Caki2 (cell line): ENCODE measurements at places on chromosomes 2 and 18.

GRCh38 chr18:74155276-74155675 lies 7.0 kb downstream of the TIMM21 start:
- no peak for DNase-seq

- no peak for DNase-seq
Measured at GRCh38 chr2:98556344-98557033, 51.8 kb downstream of the COA5 start.

DNA sequence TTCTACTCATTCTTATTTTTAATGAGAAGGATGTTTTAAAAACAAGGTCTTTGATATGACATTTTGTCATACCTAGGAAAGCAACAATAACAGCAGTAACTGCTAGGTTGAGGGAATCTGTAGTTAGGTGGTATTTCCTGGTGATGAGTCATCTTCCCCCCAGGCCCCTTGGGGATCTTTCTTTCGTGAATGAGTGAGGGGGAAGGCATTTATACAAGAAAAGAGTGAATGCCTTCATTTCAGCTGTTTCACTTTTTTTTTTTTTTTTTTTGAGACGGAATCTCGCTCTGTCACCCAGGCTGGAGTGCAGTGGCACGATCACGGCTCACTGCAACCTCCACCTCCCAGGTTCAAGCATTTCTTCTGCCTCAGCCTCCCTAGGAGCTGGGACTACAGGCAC lies 108.6 kb downstream of the MAP4K4 start:
- DNase-seq, result peak; percentile 28

- no peak for DNase-seq
Measured at GRCh38 chr18:70578480-70578879, 289.6 kb downstream of the SOCS6 start.

DNA sequence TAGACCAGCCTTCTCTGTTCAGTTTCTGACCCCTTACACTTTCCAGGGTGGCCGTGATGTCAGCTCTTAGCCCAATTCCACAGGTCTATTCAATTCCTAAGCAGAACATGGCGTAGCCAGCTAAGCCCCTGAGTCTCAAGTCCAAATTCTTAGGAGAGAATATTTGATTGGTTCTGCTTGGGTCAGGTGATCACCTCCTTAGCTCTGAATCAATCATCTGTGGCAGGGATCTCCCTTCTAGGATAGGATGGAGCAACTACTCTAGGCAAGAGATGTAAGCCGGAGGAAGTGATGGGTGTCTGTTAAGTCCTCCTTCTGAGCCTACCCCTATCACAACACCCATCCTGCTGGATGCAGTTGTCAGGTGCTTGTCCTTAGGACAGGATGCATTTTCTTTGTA lies 11.1 kb downstream of the UCN start:
- no peak for DNase-seq

DNA sequence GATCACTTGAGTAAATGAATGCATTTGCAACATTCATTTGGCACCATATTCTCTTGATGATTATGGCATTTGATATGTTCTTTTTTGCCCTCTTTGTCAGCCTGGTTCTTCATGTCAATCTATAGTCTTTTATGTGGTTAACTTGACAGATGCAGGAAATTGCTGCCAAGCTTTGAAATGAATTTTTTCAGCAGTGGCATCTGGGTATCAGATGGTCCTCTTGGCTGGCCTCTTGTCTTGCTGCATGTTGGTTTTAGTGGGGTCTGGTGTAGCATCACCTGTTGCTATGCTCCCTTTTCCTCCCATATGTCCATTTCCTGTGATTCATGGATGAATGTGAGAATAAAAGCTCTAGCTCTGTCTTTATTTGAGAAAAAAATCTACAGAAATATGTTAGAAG lies 119.9 kb downstream of the DPP4 start:
- DNase-seq, result no peak

DNA sequence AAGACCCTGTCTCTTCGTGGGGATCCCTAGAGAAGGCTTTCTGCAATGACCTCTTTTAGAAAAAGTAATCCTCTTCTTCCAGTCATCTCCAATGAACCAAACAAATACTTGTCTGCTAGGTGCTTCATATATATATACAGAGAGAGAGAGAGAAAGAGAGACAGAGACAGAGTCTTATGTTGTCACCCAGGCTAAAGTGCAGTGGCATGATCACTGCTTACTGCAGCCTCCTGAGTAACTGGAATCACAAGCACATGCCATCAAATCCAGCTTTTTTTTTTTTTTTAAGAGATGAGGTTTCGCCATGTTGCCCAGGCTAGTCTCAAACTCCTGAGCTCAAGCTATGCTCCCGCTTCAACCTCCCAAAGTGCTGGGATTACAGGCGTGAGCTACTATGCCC lies 18.6 kb upstream of the PKDCC start:
- DNase-seq, result no peak

DNA sequence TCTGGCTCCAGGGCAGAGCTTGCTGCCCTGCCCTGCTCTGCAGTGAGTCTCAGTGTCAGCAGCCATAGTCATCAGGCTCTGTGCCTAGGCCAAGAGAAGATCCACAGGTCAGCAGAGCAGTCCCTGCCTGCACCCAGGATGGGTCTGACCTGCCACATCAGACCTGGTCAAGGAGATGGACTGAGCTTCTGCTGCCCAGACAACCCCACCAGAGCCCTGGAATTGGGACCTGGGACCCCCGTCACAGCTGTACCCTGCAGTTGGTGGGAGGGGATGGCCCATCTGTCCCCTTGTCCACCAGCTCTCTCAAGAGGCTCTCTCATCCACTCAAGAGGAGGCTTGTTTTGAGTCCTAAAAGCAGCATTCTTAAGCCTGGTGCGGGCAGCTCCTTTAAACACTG lies 142.6 kb downstream of the TFCP2L1 start:
- DNase-seq, result no peak

DNA sequence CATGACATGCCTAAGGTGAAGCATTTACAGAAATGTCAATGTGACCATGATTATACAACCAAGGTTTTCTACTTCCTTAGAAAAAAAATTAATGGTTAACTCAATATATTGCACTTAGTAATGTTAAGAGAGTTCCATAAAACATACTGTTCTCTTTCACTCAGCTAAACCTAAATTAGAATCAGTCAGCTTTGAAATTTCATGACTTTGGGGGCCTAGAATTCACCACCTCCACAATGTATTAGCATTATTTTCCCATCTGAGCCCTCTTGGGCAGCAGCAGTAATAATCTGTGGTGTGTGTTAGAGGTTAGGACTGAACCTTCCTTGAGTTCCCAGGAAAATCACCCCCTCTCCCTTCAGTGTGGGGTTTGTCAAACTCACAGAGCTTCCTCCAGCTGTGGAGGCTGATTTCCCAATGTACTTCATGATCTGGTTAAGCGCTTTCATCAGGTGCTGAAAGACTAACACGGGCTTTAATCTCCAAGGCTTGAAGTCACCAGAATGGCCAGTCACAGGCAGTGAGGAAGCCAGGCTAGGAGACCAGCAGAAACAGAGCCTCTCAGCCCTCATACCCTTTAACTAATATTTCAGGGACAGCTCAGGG lies 7.1 kb upstream of the UPP2 start:
- peak; percentile 59 for DNase-seq

DNA sequence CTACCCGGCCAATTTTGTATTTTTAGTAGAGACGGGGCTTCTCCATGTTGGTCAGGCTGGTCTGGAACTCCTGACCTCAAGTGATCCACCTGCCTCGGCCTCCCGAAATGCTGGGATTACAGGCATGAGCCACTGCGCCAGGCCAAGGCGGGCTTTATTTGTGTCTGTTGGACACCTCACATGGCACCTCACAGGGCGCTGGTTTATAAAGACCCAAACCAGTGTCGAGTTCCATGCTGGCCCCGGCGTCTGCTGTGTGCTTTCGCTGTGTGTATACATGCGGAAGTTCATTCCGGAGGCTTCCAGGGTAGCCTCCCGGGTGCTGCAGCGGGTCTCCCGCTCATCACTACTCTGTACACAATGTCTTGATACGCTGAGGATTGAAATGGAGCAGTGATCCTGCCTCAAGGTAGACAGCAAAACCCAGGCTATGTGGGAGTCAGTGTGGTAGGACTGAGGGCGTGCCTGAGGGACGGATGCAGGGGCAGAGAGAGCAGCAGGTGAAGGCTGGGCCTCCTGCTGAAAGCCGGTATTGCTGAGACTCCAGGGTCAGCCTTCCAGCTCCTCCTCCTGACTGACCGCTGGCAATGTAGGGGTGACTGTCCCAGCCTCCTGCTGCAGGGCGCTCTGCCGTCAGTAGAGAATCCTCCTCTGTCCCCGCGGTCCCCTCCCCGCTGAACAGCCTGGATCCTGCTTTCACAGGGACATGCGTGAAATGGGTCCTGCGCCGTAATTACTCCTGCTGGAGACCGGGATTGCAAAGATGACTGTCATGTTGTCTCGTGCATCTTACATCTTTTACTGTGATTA lies 22.7 kb downstream of the LDLRAD4 start:
- DNase-seq, result no peak

DNA sequence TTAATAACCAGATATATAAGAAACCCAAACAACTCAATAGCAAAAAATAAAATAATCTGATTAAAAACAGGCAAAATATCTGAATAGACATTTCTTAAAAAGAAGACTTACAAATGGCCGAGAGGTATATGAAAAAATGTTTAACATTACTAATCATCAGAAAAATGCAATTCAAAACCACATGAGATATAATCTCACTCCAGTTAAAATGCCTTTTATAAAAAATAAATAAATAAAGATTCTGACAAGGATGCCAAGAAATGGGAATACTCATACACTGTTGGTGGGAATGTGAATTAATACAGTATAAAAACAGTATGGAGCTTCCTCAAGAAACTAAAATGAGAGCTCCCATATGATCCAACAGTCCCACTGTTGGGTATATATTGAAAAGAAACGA lies 33.9 kb upstream of the BMP10 start:
- DNase-seq, result no peak

DNA sequence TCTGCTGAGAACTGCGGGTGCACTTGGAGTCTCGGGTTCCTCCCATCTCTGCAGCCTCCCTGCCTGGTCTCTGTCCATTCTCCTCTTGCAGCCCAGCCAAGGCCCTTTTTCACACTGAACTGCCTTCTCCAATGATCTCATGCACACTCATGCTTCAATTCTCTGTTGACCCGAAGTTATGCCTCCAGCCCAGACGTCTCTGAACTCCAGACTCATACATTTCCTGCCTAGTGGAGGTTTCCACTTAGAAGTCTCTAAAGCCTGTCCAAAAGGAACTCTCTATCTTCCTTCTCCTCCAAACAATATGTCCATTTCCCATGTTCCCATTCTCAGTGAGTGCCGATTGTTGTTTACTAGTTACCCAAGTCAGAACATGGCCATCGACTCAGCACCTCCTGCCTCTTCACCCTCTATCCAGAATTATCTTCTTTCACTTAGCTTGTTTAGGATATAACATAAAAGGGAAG lies 155.2 kb downstream of the IRS1 start:
- DNase-seq, result no peak

- DNase-seq, result no peak
Measured at GRCh38 chr2:144348846-144349245, 171.1 kb downstream of the ZEB2 start.

GRCh38 chr2:25757906-25758305 lies 84.5 kb upstream of the DTNB start:
- no peak for DNase-seq

- DNase-seq, result no peak
Measured at GRCh38 chr2:11250400-11251196, 93.8 kb downstream of the ROCK2 start.

DNA sequence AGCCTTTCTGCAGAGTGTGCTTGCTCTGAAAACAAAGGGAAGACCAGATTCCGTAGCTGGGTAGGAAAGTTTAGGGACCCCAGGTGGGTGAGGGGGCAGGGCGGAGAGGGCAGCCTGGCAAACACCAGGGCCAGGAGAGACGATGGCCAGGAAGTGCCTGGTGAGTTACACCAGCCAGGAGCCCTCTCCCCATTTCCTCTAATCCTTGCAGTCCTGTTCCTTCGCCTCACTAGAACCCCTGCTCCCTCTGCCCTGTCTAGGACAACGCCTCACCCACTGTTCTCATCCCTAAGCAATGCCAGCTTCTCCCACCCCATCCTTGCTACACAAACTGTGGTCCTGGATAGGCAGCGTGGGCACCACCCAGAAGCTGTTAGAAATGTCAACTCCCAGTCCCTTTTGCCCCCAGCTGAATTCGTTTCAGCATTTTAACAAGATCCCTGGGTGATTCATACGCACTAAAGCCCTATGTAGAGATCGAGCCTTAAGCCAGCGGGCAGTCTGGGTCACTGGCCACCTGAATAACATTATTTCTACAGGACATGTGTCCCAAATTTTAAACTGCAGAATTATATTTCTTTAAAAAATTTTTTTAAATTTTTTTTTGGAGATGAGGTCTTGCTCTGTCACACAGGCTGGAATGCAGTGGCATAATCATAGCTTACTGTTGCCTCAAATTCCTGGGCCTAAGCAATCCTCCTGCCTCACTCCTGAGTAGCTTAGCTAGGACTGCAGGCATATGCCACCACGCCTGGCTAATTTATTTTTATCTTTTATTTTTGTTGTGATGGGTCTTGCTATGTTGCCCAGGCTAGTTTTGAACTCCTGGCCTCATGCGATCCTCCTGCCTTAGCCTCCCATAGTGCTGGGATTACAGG lies 10.9 kb downstream of the WIPF1 start:
- DNase-seq, result no peak

- no peak for DNase-seq
Measured at GRCh38 chr2:37894601-37895000, 30.5 kb upstream of the RMDN2 start.

DNA sequence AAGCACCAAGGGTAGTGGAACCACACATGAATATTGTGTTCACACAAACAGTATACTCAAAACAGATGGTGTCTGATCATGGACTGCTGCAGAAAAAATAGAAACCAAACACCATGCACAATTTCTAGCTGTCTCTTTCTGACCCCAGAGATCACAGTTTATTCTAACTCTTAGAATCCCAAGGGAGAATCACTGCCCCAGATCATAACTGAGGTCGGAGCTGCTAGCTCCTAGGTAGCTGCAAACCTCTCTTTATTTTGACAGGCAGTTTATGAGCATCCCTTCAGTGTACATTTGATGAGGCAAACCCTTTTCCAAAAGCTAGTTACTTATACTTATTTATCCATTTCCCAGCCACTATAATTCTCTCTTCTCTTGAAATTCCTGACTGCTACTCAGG lies 439.1 kb upstream of the HNMT start:
- DNase-seq, result no peak

- DNase-seq, result no peak
Measured at GRCh38 chr18:30705943-30706342, 336.6 kb downstream of the DSC3 start.

- no peak for DNase-seq
Measured at GRCh38 chr2:216404010-216404618, 8.2 kb upstream of the SMARCAL1 start.

DNA sequence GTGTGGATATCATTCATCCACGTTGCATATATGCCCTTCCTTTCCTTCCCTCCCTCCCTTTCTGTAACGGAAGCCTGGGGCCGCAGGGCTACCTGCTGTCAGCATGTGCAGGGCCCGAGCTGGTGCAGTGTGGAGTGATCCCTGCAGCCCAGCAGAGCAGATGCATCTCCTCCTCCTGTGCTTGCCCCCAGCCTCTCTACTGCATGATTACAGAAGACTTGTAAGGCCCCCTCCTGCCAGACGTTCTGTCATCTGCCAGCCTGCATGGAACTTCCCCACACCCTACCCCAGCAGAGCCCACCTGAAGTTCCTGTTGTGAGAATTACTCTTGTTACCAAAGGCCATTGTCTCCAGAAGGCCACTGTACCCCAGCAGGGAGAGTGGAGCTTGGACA lies 67.5 kb upstream of the FOSL2 start:
- DNase-seq, result no peak

- peak; percentile 78 for DNase-seq
Measured at GRCh38 chr2:97745474-97746174, 32.2 kb downstream of the ZAP70 start.

- no peak for DNase-seq
Measured at GRCh38 chr2:240459401-240460252, 24.2 kb downstream of the GPC1 start.
